ENCODE measurements at places on chromosomes 1 and 21. TPM values are rescaled to one million over a fixed set of nuclear protein-coding genes. Genes with fewer than 3 reads are reported as not detected.

LCE6A gene
- 95.6 TPM for total RNA-seq

HES3 gene
- not detected for total RNA-seq

GRCh38 chr1:221029981-221030649 lies 150.9 kb downstream of the HLX start:
- no peak overlapping the region for H3K4me3 ChIP-seq
- peaks cover 8% of the 10 kb centered on the region for H3K4me1 ChIP-seq
- no peak for DNase-seq
- H3K27me3 ChIP-seq = no peaks in the 10 kb centered on the region

TMEM82 gene
- not detected for total RNA-seq

- H3K4me3 ChIP-seq = no peak overlapping the region
- H3K4me1 ChIP-seq = peaks cover 14% of the 10 kb centered on the region
- peak overlapping the region; percentile 47 for H3K27ac ChIP-seq
- no peaks in the 10 kb centered on the region for H3K27me3 ChIP-seq
- H3K36me3 ChIP-seq = no peaks in the 10 kb centered on the region
- DNase-seq = no peak
These were observed 42.2 kb upstream of the ATP1A1 start for GRCh38 chr1:116330846-116331245.

DNA sequence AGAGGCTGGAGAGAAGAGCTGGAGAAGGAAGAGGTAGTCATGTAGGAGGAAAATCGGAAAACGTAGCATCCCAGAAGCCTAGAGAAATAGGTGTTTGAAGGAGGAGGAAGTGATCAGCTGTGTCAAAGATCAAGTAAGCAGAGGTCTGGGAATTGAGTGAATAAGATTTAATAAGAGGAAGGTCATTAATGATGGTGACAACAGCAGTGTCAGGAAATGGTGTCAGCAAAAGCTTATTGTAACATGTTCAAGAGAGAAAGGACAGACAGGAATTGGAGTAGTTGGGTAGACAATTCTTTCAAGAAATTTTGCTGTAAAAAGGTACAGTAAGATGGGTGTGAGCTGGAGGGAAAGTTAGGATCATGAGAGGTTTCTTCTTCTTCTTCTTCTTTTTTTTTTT lies 41.6 kb upstream of the SLC6A9 start:
- no peak overlapping the region for H3K27ac ChIP-seq
- no peak for DNase-seq
- no peaks in the 10 kb centered on the region for H3K4me1 ChIP-seq
- no peak overlapping the region for H3K4me3 ChIP-seq
- no peaks in the 10 kb centered on the region for H3K36me3 ChIP-seq

SDF4 gene
- 63.8 TPM for total RNA-seq

DNA sequence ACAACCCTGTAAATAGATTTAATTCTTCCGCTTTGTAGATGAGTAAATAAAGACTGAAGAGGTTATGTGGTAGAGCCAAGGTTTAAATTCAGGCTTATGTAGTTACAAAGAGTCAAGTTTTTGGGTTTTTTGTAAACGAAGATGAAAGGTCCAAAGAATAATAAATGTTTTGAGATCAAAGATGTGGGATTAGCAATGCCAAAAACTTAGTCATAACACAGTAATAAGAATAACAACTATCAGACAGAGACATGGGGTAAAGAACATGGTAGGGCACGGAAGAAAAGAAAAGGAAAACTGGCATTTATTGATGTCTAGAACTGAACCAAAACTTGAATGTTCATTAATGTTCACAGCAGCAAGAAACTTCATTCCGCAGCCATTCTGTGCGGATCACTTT lies 42.9 kb downstream of the EXTL2 start:
- no peak for DNase-seq
- H3K4me3 ChIP-seq = no peak overlapping the region
- H3K36me3 ChIP-seq = no peaks in the 10 kb centered on the region
- no peaks in the 10 kb centered on the region for H3K27me3 ChIP-seq

CFAP45 gene
- total RNA-seq = 0.78 TPM

DNA sequence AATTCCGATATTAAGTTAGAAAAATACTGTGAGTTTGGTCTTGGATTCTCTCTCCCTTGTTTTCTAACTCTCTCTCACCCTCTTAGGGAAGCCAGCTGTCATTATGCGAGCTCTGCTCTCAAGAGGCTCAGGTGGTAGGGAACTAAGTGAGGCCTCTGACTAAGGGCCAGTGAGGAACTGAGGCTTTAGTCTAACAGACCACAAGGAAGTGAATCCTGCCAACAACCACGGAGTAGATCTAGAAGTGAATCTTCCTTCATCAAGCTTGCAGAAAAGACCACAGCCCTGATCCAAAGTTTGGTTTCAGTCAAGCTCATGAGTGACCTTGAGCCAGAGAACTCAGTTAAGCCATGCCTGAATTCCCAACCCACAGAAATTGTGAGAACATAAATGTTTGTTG lies 180.1 kb upstream of the PRMT6 start:
- no peak for DNase-seq
- no peaks in the 10 kb centered on the region for H3K27me3 ChIP-seq
- no peak overlapping the region for H3K4me3 ChIP-seq
- H3K27ac ChIP-seq = no peak overlapping the region
- no peaks in the 10 kb centered on the region for H3K36me3 ChIP-seq

DNA sequence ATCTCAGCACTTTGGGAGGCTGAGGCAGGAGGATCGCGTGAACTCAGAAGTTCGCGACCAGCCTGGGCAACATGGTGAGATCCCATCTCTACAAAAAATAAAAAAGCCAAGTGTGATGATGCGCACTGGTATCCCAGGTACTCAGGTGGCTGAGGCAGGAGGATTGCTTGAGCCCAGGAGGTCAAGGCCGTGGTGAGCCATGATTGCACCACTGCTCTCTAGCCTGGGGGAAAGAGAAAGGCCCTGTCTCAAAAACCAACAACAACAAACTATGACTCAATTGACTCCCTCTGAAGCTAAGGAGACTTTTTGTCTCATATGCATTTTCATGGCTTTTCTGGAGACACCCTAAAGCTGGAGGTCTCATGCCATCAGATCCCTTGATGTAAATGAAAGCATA lies 118.8 kb downstream of the CCDC185 start:
- no peaks in the 10 kb centered on the region for H3K36me3 ChIP-seq
- DNase-seq = no peak
- H3K27me3 ChIP-seq = peaks cover 6% of the 10 kb centered on the region

- H3K27me3 ChIP-seq = no peaks in the 10 kb centered on the region
- H3K36me3 ChIP-seq = no peaks in the 10 kb centered on the region
- peaks cover 51% of the 10 kb centered on the region for H3K4me1 ChIP-seq
- peak overlapping the region; percentile 58 for H3K27ac ChIP-seq
- DNase-seq = no peak
These were observed 14.6 kb upstream of the SPSB1 start for GRCh38 chr1:9278116-9278515.

DNA sequence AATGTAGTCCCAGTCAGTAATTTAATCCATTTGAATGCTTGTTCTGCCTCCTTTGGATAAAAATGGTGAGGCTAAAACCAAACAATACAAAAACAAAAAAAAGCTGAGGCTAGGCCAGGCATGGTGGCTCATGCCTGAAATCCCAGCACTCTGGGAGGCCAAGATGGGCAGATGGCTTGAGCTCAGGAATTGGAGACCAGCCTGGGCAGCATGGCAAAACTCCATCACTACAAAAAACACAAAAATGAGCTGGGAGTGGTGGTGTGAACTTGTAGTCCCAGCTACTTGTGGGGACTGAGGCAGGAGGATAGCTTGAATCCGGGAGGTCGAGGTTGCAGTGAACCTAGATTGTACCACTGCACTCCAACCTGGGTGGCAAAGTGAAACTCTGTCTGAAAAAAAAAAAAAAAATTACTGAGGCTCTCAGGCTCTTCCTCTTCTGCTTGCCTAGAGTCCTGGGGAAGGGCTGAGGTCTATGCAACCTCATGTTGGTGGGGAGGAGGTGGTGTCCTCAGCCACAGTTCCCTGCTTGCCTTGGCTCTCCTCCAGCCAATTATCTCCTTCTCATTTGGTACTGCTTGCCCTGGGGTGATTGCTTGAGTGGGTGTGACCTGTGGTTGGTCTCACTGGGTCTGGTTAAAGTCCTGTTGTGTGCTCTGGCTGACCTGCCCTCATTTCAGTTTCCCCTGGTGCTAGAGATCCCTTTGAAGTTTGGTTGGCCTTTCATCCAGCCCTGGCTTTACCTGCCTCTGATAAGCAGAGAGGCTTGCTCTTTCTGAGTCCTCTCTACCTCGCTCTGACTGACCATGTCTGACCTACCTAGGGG lies 20.9 kb downstream of the S1PR1 start:
- no peak overlapping the region for H3K4me3 ChIP-seq
- H3K36me3 ChIP-seq = no peaks in the 10 kb centered on the region
- no peak for DNase-seq
- H3K27me3 ChIP-seq = no peaks in the 10 kb centered on the region
- H3K27ac ChIP-seq = no peak overlapping the region

DNAJC11 gene
- 53.0 TPM for total RNA-seq

FCRL2 gene
- total RNA-seq = not detected

DNA sequence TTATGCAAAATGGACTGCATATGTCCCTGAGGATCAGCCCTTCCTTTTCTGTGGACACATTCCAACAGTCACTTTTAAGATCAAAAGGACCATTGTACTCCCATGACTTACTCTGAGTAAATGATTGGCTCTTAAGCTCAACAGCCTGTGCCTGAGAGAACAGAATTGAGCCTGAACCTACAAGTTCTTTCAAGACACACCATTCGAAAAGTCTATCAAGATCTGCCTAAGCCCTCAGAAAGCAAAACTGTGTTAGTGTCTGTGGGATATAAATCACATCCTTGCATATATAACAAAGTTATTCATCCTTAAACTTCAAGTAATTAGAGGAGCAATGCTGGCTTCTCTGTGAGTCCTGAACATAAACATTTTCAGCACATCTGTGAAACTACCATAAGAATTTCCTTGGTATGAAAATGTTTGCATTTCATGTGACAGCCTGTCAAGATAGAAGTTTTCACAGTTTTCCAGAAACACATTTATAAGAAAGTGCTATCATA lies 41.6 kb downstream of the PCNX2 start:
- H3K36me3 ChIP-seq = peaks cover 8% of the 10 kb centered on the region
- peaks cover 5% of the 10 kb centered on the region for H3K4me1 ChIP-seq
- no peak overlapping the region for H3K27ac ChIP-seq
- no peak for DNase-seq
- no peak overlapping the region for H3K4me3 ChIP-seq

ARHGEF16 gene
- total RNA-seq = 8.1 TPM

DNA sequence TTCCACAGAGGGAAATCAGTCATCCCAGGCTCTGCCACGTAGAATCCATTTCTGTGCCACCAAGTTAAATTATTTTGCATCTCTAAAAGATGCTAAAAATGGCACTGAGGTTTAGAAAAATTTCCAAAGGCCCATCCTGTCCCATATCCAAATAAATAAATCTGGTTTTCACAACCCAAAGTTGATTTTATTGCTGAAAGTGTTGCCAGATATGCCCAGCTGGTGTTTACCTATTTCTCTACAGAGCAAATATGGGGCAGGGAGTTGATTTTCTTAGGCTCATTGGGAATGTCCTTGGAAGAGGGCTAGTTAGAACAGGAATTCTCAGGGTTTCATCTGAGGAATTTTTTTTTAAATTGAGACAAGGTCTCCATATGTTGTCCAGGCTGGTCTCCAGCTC lies 19.0 kb downstream of the MAP1LC3C start:
- no peak overlapping the region for H3K27ac ChIP-seq
- no peak overlapping the region for H3K4me3 ChIP-seq
- H3K36me3 ChIP-seq = no peaks in the 10 kb centered on the region
- no peaks in the 10 kb centered on the region for H3K4me1 ChIP-seq

DNA sequence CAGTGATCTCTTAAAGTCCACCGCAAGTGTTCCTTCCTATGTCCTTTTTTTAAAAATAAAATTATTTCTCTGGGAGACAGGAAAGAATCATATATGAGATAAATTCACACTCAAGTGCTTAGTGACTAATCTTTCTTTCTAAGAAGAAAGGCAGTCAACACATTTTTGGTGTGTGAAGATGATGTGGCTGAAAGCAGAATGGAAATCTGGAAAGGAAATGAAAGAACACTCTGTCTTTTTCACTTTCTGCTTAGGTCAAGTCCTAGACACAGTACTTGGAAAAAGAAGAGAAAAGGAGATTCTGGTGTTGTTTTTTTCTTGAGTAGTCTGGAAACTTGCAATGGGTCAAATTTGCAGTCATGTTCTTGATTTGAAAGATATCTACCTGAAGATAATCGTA lies 45.5 kb upstream of the PRRX1 start:
- H3K27ac ChIP-seq = no peak overlapping the region
- no peaks in the 10 kb centered on the region for H3K36me3 ChIP-seq
- peaks cover 10% of the 10 kb centered on the region for H3K4me1 ChIP-seq
- H3K4me3 ChIP-seq = no peak overlapping the region

PROX1 gene
- 1.9 TPM for total RNA-seq

DNA sequence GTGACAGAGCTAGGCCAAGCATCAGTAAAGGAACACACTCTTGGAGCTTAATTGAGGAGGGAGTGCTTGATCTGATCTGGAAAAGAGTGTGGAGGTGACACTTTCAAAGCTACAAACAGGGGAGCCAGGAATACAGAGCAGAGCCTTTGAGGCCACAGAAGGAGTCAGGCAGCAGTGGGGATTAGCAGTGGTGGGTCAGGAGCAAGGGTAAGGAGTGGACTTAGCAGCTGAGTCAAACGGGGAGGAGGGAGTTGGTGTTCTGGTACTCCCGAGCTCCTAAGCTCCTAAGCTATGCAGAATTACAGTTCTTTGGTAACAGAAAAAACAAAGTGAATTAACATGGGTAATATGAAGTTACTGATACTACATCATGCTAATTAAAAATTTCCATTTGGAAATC lies 14.5 kb downstream of the RAB4A start:
- no peak for DNase-seq
- peaks cover 7% of the 10 kb centered on the region for H3K36me3 ChIP-seq

DNA sequence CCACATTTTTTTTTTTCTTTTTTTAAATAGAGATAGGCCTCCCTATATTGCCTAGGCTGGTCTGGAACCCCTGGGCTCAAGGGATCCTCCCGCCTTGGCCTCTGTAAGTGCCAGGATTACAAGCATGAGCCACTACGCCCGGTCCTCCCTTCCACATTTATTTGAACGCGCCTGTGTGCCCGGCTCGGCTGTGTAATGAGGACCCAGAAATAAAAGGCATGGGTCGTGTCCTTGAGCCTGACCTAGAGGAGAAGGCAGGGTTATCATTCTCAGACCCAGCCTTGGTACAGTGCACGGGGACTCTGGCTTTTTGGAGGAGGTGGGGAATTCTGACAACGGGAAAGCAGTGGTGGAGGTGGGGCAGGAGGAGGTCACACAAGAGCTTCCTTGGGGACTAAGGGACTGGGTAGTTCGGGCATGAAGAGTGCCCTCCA lies 841 bp downstream of the CENPF start:
- peak overlapping the region; percentile 82 for H3K4me3 ChIP-seq
- no peak for DNase-seq
- H3K36me3 ChIP-seq = no peaks in the 10 kb centered on the region
- no peaks in the 10 kb centered on the region for H3K27me3 ChIP-seq
- no peak overlapping the region for H3K27ac ChIP-seq
- peaks cover 8% of the 10 kb centered on the region for H3K4me1 ChIP-seq

DNA sequence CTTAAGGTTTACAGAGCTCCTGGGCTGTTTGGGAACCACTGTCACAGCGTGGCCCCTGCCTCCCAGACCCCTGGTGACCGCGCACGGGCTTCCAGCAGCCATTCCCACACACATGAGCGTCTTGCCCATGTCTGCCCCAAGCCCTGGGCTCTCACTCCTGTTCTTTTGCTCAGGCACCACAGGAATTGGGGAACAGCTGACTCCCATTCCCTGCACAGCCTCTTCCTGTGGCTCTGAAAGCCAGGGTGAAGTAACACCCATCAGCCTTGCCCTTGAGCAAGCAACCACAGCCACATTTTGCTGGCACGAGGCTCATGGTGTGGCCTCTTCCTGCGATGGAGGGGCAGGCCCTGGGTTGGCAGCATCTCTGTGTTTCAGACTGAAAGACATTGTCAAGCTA lies 14.3 kb upstream of the GPR157 start:
- H3K27ac ChIP-seq = peak overlapping the region; percentile 48
- no peaks in the 10 kb centered on the region for H3K36me3 ChIP-seq
- H3K27me3 ChIP-seq = no peaks in the 10 kb centered on the region
- peaks cover 7% of the 10 kb centered on the region for H3K4me1 ChIP-seq
- DNase-seq = no peak

CFAP57 gene
- 0.11 TPM for total RNA-seq

CLCA4 gene
- total RNA-seq = 2.3 TPM

Measured in suprapubic skin (tissue), 4 donors.